BJ (cell line): ENCODE measurements at places on chromosomes 13 and 19.

DNA sequence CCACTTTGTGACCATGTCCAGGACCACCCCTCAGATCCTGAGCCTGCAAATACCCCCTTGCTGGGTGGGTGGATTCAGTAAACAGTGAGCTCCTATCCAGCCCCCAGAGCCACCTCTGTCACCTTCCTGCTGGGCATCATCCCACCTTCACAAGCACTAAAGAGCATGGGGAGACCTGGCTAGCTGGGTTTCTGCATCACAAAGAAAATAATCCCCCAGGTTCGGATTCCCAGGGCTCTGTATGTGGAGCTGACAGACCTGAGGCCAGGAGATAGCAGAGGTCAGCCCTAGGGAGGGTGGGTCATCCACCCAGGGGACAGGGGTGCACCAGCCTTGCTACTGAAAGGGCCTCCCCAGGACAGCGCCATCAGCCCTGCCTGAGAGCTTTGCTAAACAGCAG, 7.7 kb upstream of the CEACAM7 start:
- DNase-seq, result no peak

DNA sequence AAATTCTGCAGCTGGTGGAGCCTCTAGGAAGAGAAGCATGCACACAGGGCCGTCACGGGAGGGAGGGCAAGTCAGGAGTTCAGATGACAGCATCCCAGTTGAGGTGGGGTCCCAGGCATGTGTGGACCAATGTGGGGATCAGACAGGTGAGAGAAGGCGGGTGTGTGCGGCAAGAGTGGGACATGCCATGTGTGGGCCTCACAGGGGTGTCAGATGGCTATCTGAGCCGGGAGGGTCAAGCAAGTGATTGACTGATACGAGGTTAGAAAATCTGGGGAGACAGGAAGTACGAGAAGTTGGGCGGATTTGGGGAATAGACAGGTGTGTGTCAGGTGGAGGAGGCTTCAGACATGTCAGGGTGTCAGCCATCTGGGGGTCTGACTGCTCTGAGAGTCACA, 8.9 kb downstream of the RASGRP4 start:
- DNase-seq, result no peak

- DNase-seq, result no peak
Measured at GRCh38 chr19:2517881-2518601, 42.1 kb downstream of the GADD45B start.

GRCh38 chr19:34066007-34066643, 106.2 kb upstream of the LSM14A start:
- DNase-seq, result no peak

- DNase-seq, result no peak
Measured at GRCh38 chr19:11152318-11153062, 3.1 kb downstream of the SPC24 start.

GRCh38 chr19:41549884-41550283, 26.1 kb upstream of the CEACAM21 start:
- DNase-seq, result no peak

GRCh38 chr19:14943601-14944000, 2.3 kb downstream of the OR7C2 start:
- no peak for DNase-seq

DNA sequence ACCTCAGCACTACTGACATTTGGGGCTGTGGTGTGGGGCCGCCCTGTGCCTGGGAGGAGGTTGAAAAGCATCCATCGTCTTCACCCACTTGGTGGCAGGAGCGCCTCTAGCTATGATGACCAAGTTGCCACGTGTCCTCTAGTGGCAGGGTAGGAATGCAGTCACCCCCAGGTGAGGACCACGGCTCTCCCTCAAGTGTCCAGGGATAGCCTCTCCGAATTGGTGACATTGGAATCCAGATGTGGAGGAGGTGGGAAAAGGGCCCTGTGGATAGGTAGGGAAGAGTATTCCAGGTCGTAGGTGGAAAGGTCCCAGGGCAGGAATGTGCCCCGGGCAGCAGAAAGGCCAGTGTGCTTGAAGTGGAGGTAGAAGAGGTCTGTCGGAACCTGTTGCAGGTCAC, 37.6 kb downstream of the ARHGEF18 start:
- no peak for DNase-seq

GRCh38 chr13:111549464-111549863, 229.0 kb downstream of the TEX29 start:
- no peak for DNase-seq

GRCh38 chr19:695352-695949, at the start of gene PRSS57:
PRSS57 (minus strand) TSS chr19:695452; CDS start chr19:695430, 22 bp downstream.
- no peak for DNase-seq

- no peak for DNase-seq
Measured at GRCh38 chr13:19601749-19602725, 31.4 kb upstream of the MPHOSPH8 start.

- DNase-seq, result no peak
Measured at GRCh38 chr19:42191855-42192254, 25.6 kb downstream of the DEDD2 start.

DNA sequence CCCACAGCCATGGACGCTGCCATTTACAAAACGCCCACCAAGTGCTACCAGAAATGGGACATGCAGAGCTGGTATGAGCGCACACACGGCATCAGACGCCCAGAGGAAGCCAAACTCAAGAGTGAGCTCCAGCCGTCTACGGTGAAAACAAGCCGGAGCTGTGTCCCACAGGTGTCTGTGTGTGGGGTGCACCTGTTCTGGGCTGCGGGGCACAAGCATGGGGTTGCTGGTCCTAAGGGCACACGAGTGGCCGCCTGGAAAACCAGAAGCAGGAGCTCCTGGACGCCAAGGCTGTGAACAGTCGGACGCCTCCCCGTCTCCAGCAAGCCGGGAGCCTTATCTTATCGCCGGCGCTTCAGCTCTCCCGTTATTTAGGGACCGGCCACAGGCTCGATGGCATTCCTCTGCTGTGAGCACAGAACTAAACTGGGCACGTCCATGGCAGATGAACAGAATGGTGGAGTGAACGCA, 1.3 kb downstream of the ADPRHL1 start:
- no peak for DNase-seq

GRCh38 chr13:29266756-29267733, 328.4 kb downstream of the SLC7A1 start:
- no peak for DNase-seq

DNA sequence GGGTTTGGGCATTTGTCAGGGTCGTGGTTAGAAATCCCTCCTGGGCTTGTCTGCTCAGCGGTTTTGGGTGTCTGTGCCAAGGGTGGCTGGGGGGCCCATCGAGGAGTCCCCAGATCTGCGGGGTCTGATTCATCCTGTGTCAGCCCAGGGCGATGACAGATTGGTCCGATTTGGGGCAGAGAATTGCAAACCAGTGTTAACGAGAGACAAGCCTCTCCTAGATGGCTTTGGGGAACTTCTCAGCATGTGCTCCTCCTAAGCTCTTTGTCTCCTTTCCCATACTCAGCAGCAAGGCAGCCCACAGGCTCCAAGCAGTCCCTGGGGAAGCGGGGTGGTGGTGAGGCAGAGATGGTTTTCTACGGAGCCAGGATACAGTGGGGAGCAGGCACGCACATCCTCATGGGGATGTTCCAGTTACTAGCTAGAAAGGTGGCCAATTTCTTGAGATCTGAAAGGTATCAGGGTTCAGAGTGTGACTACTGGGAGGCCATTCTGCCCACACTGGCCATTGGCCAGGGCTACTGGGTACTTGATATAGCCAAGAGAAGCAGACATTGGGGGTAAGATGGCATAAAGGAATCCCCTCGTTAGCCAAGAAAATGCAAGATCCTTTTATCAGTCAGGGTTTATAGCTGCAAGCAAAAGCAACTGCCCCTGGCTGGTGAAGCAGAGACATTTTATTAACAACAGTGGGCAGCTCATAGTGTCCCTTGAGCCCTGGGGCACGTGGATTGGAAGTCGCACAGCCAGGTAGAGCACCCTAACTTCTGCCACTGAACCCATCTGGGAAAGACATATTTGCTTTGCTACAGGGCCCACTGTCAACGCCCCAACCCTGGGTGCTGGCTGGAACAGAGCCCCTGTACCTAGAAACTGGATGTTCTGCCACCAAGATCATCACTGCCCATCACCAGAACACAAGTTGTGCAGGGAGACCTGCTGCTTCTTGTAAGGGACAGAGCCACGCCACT, 63.6 kb downstream of the RGCC start:
- no peak for DNase-seq

- DNase-seq, result no peak
Measured at GRCh38 chr19:13699786-13700185, 64.5 kb upstream of the MRI1 start.

DNA sequence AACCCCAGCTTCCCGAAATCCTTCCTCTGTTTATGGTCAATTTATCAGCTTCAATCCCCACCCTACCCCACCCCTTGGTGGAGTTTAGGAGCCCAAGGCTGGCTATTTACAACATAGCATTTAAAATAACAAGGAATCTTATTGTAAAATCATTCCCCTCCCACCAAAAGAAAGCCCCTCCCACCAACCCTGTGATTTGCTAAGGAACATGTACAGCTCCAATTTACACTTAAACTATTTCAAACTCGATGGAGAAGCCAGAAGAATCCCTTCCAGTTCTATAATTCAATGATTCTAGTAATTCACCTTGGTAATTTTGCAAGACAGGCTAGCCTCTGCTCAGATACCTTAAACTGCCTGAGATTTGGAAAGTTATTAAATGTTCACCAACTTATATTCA, 3.0 kb downstream of the LATS2 start:
- no peak for DNase-seq

- no peak for DNase-seq
Measured at GRCh38 chr13:113771709-113772331, 12.8 kb downstream of the TMEM255B start.

GRCh38 chr13:43848001-43848649, 31.4 kb downstream of the CCDC122 start:
- DNase-seq, result peak; percentile 20

GRCh38 chr19:57675881-57676280, 5.9 kb upstream of the ZNF551 start:
- no peak for DNase-seq

DNA sequence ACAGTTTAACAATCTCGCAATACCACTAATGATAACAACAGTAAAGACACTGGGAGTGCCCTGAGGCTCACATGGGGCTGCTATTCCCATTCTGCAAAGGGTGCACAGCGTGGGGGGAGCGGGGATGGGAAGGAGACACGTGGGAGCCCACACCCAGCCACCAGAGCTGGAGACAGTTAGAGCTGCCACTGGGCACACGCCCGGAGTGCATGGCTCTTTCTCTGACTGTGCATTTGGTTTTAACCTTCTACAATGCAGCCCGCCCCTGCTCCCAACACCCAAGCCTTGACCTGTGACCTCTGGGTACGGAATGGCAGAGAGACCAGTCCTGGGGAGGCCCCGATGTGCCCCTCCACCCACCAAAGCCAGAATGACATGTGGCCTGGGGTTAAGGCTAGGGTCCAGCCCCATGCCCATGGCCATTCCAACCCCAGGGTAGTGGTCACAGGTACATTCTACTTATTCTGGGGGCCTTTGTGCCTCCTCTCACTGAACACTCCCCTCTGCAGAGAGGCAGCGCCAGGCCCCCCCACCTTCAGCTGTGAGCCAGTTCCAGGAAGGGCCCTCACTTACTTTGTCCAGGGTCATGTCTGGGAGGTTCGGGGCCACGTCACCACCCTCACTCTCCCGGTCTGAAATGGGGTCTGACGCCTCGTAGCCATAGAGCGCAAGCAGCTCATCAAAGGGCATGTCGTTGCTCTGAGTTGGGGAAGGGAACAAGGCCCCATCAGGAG, 17.1 kb downstream of the MIER2 start:
- no peak for DNase-seq

- no peak for DNase-seq
Measured at GRCh38 chr13:94384231-94384905, 95.1 kb downstream of the DCT start.

DNA sequence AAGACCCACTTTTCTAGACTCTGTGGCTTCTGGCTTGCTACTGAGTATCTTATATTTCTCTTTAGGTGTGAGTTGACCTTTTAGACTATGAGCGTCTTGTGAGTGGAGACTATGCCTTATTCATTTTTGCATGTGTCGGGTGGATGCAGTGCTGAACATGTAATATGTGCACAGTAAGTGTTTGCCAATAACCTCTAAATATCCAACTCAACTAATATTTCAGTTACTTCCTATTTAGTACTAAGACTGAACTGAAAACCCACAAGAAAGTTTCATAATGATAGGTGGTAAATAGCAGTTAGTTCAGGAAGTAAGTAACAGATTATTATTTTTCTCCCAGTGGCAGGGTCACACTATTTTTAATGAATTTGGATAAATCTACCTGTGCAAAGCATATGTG, 269.3 kb downstream of the KCNRG start:
- no peak for DNase-seq

DNA sequence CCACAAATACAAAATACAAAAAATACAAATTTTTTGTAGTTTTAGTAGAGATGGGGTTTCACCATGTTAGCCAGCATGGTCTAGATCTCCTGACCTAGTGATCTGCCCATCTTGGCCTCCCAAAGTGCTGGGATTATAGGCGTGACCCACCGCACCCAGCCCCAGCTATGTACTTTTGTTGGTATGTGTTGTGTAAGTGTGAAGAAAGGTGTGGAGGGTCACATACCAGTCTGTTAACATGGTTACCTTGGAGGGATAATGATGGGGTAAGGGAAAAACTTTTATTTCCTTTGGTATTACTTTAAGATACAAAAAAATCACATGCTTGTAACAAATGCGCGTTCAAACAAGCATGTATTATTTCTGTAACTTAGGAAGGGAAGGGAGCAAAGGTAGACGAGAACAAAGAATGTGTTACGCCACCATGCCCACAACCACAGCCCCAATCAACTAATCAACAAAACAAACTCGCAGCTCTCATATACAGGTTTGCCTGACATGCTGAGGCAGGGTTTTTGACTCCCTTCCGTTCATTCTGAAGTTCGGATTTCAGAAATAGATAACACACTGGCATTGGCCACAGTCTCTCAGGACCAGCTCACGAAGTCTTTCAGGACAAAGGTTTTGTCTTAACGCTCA, 13.5 kb upstream of the VWA8 start:
- DNase-seq, result no peak

- peak; percentile 89 for DNase-seq
Measured at GRCh38 chr13:77386880-77387606, 60.1 kb upstream of the MYCBP2 start.

DNA sequence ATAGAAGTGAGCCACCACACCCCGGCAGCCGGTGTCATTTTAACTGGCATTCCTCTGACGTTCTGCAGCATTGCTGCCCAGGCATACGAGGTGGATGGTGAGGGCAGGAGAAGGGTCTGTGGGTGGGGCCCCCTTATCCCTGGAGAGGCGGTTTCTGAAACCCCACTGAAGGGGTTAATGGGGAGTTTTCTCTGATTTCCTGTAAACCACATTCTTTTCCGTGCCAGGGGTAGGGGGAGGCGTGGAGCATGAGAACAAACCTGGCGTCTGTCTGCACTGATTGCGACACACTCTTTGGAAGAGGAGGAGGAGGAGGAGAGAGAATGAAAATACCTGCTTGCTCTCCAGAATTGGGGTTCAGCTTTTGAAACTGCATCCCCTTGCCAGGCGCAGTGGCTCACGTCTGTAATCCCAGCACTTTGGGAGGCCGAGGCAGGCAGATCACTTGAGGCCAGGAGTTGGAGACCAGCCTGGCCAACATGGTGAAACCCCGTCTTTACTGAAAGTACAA, 2.7 kb upstream of the C3 start:
- no peak for DNase-seq

DNA sequence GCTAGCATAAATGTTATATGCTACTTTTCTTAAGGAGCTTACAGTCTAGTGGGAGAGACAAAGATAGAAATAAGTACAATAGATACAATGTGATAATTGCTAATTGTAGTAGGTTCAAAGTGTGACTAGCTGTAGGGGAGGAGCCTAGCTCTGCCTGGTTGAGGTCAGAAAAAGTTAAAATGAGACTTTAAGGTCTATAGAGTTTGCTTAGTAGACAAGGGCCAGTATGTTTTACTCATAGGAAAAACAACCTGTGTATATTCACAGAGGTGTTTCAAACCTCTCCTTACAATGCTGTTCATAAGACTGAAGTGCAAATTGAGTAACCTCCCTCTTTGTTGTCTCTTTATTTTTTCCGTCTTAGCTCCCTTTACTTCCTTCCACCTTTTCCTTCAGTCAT, 56.1 kb downstream of the PDS5B start:
- DNase-seq, result no peak
